Spleen (tissue), 13 donors: ENCODE measurements at places on chromosomes 1 and 21. TPM values are rescaled to one million over a fixed set of nuclear protein-coding genes. Genes with fewer than 3 reads are reported as not detected.

Gene CLCA2
- total RNA-seq, result not detected

DNA sequence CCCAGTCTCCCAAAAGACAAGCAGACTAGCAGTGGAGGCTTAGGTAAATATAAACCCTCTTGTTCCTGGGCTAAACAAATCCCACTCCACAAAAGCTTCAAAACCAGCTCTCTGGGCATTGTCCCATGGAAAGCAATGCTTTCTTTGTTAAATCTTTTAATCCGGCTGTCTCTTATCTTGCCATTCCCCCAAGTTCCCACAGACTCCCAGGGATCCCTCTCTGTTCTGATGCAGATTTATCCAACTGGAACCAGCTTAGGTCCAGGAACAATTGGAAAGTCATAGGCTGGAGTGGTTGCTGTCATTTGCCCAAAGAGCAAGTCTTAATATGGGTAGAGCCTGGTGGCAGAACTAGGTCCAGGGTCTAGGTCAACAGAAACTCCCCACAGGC lies 110.1 kb upstream of the ATP1A1 start:
- DNase-seq, result no peak
- H3K4me1 ChIP-seq, result no peaks in the 10 kb centered on the region
- no peak overlapping the region for H3K27ac ChIP-seq

GRCh38 chr1:16442265-16442664 lies 1.7 kb downstream of the NECAP2 start:
- H3K27me3 ChIP-seq, result no peaks in the 10 kb centered on the region
- H3K4me1 ChIP-seq, result peaks cover 52% of the 10 kb centered on the region
- H3K27ac ChIP-seq, result peak overlapping the region; percentile 91
- no peak for DNase-seq

DNA sequence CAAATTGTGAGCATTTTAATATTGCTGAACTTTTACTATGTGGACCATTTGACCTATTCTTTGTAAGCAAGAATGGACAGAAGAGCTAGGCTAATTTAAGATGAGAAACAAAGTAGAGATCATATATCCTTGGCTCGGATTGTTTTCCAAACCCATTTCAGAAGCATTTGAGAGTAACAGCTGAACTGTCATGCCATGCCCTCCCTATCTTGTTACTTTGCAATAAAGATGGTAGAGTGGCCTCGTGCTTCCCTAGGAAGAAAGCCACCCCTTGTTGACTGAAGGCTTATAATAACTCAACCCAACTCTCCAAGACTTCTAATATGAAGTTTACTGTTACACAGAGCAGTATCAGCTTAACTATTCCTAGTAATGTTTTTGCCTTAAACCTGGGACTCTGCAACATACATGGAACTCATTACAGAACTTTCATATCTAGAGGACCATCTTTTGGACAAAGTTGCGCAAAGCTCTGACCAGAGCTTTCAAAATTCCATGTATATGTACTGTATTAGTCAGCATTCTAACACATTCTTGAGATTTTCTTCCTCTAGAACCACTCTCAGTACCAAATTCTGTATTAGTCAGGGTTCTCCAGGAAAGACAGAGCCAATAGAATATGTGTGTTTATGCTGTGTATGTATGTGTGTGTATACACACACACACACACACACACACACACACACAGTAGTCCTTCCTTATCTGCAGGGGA lies 68.7 kb downstream of the ADAMTS1 start:
- H3K27ac ChIP-seq, result no peak overlapping the region
- H3K4me3 ChIP-seq, result no peak overlapping the region
- DNase-seq, result no peak
- no peaks in the 10 kb centered on the region for H3K4me1 ChIP-seq
- no peaks in the 10 kb centered on the region for H3K27me3 ChIP-seq
- no peaks in the 10 kb centered on the region for H3K36me3 ChIP-seq

DNA sequence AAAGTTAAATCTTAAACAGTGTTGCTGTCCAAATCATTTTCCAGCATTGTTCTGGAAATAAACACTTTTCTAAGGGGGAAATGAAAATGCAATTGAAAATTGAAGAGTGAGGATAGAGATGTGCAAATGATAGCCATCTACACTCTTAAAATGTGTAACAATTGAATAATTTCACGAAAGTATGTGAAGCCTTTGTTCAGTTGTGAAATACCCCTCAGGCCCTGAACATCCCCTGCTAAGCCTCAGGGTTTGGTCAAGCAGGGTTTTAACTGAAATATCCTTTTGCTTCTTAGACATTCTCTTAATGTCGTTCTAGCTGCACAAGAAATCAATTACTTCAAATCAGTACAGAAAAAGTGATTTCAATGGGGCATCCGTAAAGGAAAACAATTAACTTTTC lies 65.9 kb upstream of the DYNLT5 start:
- DNase-seq, result no peak
- H3K36me3 ChIP-seq, result no peaks in the 10 kb centered on the region
- no peaks in the 10 kb centered on the region for H3K4me1 ChIP-seq
- no peak overlapping the region for H3K27ac ChIP-seq
- no peak overlapping the region for H3K4me3 ChIP-seq

DNA sequence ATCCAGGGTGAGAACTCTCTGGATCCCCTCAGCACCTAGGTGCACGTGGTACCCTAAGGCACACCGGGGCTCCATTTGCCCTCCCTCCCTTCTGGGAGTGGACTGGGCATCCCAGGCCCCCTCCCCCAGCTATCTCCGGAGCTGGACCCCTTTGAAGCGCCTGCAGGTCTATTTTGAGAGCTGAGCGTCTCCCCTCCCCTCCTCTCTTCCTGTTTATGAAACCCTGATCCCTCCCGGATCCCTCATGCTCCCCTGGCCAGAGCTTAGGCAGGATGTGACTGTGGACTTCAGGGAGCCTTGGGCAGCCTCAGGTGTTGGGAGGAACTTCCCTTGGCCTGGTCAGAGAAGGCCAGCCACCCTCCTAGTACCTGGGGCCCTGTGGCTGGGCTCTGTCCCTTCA lies 10.2 kb downstream of the RPS6KA1 start:
- DNase-seq, result no peak
- H3K36me3 ChIP-seq, result no peaks in the 10 kb centered on the region
- H3K4me1 ChIP-seq, result peaks cover 93% of the 10 kb centered on the region
- peak overlapping the region; percentile 90 for H3K27ac ChIP-seq
- no peak overlapping the region for H3K4me3 ChIP-seq

DNA sequence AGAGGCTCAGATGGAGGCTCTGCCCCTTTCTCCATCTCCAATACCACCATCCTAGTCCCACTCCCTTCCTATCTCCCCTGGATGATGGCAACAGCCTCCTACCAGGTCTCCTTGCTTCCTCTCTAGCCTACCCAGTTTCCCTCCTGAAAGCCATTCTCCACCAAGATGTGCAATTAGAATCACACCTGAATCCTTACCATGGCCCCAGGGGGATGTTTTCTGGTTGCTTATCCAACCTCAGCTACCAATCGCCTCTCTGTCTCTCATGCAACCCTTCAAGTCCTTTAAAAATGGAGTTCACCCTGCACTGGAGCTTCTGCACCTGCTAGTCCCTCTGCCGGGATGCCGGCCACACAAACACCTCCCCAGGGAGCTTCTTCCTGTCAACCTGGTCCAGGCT lies 2.9 kb downstream of the RCAN1 start:
- DNase-seq, result no peak
- no peak overlapping the region for H3K27ac ChIP-seq
- H3K27me3 ChIP-seq, result no peaks in the 10 kb centered on the region

DNA sequence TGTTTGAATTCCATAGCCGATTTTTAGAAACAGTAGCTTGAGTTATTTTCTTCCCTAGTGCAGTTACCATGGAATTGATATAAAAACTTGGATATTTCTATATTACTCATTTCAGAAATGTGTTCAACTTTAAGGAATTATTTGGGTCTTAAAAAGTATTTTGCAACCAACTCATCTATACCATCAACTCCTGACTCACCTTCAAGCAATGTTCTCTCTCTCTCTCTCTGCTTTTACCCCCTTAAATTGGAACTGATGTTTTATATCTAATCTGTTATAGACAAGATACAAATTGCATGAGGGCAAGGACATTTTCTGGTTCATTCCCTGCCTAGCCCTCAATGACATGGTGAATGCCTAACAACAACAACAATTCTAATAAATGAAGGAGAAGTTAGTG lies 214.7 kb upstream of the NRIP1 start:
- no peaks in the 10 kb centered on the region for H3K4me1 ChIP-seq
- no peak overlapping the region for H3K4me3 ChIP-seq
- H3K27ac ChIP-seq, result no peak overlapping the region
- no peaks in the 10 kb centered on the region for H3K27me3 ChIP-seq
- H3K36me3 ChIP-seq, result no peaks in the 10 kb centered on the region
